Activated naive CD8-positive, alpha-beta T cell treated with anti-CD3 and anti-CD28 coated beads, Interleukin-2, amount 50 U/mL, for 16 hours (primary cell): ENCODE measurements at places on chromosomes 1 and 21.

- DNase-seq: no peak
These were observed 1.7 kb upstream of the TMEM51 start for GRCh38 chr1:15151871-15152270.

GRCh38 chr21:46160657-46160906 is 5.2 kb upstream of the FTCD start:
- no peak for DNase-seq

DNA sequence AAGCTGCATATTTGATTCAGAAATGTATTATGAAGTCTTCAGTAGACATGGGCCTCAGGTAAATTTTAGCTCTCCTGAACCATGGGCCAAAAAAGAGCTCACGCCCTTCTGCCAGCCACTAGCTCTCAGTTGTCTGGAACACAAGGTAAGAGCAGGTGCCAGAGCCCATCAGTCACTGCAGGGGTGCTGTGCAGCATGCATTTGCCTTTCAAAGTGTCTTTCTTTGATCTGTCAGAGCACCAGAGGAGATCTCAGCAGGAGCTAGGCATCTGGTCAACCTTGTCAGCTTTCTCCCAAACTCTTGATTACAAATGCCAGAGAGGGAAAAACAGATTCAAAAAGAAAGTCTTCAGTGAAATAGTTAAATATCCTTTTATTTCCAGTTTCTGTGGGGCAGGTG is 332.3 kb downstream of the COL11A1 start:
- DNase-seq: no peak

DNA sequence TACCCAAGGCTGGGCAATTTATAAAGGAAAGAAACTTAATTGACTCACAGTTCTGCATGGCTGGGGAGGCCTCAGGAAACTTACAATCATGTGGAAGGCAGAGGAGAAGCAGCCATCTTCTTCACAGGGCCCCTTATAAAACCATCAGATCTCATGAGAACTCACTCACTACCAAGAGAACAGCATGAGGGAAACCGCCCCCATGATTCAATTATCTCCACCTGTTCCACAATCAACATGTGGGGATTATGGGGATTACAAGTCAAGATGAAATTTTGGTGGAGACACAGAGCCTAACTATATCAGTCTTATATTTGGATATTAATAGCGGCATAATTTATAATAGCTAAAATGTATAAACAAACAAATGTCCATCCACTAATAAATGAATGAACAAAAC is 1123.7 kb upstream of the NCAM2 start:
- no peak for DNase-seq

DNA sequence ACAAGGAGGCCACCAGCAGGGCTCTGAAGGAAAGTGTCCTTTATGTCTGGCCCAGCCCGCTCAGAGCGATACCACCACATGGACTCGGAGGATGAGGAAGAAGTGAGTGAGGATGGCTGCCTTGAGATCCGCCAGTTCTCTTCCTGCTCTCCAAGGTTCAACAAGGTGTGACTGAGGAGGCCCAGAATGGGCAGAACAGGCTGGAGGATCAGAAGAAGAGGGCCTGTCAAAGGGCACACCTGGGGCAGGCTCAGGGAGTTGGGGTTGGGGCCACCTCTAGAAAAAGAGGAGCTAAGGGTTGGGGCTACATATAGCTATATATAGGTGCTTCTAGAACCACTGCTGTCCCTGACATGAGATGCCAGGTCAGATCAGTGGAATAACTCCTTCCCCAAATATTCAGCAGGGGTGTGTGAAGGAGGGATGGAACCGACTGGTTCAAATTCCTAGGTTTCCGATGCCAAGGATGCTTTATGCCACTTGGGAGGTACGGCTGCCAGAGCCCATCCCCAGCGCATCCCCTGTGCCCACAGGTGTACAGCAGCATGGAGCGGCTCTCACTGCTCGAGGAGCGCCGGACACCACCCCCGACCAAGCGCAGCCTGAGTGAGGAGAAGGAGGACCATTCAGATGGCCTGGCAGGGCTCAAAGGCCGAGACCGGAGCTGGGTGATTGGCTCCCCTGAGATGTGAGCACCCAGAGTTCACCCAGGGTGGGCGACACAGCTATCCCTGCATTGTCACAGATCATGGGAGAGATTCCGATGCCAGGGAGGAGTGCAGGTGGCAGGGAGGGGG is 102.2 kb downstream of the PIK3R3 start:
- DNase-seq: no peak

GRCh38 chr1:6151291-6151822 is 28.8 kb downstream of the CHD5 start:
- DNase-seq: no peak

- DNase-seq: no peak
These were observed 12.4 kb downstream of the TFF3 start for GRCh38 chr21:42302794-42303193.
